Hindlimb muscle (tissue), 1 donor: ENCODE measurements at places on chromosomes 12 and 14.

DNA sequence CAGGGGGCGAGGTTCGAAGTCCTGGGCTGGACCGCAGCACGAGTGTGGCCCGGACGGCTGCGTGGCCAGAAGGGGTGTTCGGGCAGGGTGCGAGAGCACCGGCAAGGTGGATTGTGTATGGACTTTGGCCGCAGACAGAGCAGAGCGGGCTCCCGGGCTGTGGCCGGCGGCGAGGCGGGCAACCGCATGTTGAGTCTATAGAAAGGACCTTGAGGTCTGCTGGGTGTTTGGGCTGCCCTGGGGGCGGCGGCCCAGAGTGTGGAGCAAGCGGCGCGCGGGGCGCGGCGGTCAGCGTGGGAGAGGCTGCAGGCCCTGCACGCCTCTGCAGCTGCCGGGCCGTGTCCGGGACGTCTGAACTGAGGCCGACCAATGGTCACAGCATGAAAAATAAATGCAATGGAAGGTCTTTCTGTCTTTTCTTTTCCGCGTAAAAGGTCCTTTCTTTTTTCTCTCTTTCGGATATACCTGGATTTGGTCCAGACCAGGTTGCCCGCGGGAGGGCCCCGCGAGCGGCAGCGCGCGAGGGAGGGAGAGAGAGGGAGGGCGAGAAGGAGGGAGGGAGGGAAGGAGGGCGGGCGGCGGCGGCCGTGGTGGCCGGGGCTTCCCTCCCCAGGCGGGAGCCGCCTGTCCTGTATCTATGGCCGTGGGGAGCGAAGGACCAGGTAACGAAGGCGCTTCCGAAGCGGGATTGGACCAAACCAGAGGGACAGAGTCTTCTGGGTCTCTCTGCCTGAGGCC lies 5.5 kb upstream of the HOXC9 start:
- DNase-seq, result peak; percentile 59

GRCh38 chr12:107767466-107767865 lies 6.5 kb upstream of the PRDM4 start:
- DNase-seq, result no peak

DNA sequence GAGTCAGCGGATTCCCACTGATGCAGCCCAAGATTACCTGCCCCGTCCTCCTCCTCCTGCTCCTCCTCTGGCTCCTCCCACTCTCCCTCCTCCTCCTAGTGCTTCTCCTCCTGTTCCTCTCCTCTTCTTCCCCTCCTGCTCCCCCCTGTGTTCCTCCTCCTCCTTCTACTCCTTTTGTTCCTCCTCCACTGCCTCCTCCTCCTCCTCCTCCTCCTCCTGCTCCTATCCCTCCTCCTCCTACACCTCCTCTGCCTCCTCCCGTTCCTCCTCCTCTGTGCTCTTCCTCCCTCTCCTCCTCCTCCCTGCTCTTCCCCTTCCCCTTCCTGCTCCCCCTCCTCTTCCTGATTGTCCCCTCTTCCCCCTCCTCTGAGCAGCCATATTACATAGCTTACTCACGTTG lies 141.3 kb downstream of the CACNA1C start:
- DNase-seq, result no peak

DNA sequence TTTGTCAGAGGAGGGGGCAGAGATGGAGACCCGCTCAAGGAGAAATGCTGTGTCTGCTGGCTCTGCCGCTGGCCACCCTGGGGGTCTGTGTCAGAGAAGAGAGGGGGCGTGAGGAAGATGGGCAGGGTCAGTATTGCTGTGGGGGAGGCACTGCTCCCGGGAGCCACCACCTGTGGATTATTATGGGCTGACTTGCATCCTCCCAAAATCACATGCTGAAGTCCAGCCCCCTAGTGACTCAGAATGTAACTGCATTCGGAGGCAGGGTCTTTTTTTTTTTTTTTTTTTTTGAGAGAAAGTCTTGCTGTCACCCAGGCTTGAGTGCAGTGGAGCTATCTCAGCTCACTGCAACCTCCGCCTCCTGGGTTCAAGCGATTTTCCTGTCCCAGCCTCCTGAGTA lies 12.3 kb downstream of the ABCD4 start:
- no peak for DNase-seq

DNA sequence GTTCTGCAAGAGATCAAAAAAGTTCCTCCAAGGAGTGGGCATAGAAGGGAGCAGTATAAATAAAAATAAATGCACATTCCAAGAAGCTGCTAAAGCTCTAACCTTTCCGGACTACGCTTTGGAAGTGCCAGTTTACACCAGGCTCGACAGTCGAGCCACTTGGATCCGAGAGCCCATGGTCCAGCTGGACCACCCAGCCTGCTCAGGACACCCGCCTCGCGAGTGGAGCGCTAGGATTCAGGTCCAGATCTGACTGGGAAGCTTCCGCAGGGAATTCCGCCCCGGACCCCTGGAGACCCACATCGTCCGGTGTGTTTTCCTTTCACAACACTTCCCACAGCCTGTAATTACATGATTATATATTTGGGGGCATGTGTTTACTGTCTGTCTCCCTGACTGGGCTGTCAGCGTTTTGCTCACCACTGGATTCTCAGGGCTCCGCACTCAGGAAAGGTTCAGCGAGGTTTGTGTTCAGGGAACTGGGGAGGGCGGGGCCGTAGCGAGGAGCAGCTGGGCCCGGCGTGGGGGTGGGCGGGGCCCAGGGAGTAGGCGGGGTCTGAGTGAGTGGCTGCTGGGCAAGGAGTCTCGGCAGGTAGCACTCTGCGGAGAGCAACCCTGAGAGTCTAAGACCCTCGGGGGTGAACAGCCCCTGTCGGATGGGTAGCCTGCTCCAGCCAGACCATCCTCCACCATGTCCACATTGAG lies 52.3 kb upstream of the TMEM263 start:
- peak; percentile 30 for DNase-seq
